Gastroesophageal sphincter (tissue), 4 donors: ENCODE measurements at places on chromosomes 3 and 15. TPM values are rescaled to one million over a fixed set of nuclear protein-coding genes. Genes with fewer than 3 reads are reported as not detected.

DNA sequence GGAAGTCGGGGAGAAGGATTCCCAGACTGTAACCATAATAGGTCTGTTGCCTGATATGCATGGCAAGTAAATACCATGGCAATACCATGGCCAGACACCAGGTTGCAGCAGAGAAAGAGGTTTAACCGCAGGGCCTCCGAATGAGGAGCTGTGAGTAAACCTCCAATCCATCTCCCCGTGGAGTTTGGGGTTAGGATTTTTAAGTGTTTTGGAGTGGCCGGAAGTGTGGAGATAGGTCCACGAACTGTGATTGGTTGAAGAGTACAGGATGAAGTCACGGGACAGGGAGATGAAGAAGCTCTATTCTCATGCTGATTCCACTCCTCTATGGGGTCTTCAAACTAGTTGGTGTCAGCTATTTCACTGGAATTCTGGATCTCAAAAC is 127.9 kb downstream of the ST8SIA2 start:
- ATAC-seq = peak; percentile 91

DNA sequence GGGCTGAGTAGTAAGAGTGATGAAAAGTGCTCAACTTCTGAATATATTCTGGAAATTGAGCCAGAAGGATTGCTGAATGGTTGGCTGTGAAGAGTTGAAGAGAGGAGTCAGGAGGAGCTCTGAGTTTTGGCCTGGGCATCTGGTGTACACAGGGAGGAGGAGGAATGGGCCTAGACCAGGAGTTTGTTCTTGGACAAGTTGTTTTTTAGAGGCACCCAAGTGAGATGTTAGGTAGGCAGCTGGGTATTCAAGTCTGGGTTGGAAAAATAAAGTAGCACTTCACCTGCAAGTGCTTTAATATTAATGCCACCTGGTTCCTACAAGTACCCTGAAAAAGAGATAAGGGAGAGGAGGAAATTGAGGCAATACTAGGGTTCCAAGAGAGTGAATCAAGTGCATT is 14.7 kb downstream of the BSN start:
- no peak for ATAC-seq

Gene LRRC49
- total RNA-seq = 14.5 TPM

- ATAC-seq = no peak
These were observed 34.3 kb upstream of the CEMIP start for GRCh38 chr15:80744826-80745225.

Gene TRAIP
- total RNA-seq = 1.6 TPM

Gene KAT2B
- total RNA-seq = 48.1 TPM

- ATAC-seq = no peak
These were observed 34.2 kb downstream of the MAGEF1 start for GRCh38 chr3:184677344-184678316.

- ATAC-seq = no peak
These were observed 314.6 kb downstream of the RPLP1 start for GRCh38 chr15:69767191-69767590.

- no peak for ATAC-seq
These were observed 12.6 kb downstream of the CCR5 start for GRCh38 chr3:46383211-46383950.

GRCh38 chr3:124149771-124150170 is 157.8 kb upstream of the ROPN1 start:
- ATAC-seq = no peak

Gene SEMA5B
- 0.31 TPM for total RNA-seq

Gene SPATA12
- not detected for total RNA-seq

GRCh38 chr3:44647771-44648170 is 761 bp upstream of the ZNF35 start:
- no peak for ATAC-seq

GRCh38 chr3:346186-346585 is 149.6 kb downstream of the CHL1 start:
- ATAC-seq = no peak

- no peak for ATAC-seq
These were observed 106.5 kb upstream of the SATB1 start for GRCh38 chr3:18531662-18532061.

- ATAC-seq = peak; percentile 84
These were observed 79.8 kb upstream of the NR2E3 start for GRCh38 chr15:71730277-71731144.

GRCh38 chr15:46918462-46919140 is 798.7 kb upstream of the SEMA6D start:
- no peak for ATAC-seq

- ATAC-seq = no peak
These were observed 34.1 kb downstream of the TSPAN3 start for GRCh38 chr15:77036537-77037387.

Gene AMOTL2
- total RNA-seq = 110 TPM

Gene MELTF
- 10.6 TPM for total RNA-seq

DNA sequence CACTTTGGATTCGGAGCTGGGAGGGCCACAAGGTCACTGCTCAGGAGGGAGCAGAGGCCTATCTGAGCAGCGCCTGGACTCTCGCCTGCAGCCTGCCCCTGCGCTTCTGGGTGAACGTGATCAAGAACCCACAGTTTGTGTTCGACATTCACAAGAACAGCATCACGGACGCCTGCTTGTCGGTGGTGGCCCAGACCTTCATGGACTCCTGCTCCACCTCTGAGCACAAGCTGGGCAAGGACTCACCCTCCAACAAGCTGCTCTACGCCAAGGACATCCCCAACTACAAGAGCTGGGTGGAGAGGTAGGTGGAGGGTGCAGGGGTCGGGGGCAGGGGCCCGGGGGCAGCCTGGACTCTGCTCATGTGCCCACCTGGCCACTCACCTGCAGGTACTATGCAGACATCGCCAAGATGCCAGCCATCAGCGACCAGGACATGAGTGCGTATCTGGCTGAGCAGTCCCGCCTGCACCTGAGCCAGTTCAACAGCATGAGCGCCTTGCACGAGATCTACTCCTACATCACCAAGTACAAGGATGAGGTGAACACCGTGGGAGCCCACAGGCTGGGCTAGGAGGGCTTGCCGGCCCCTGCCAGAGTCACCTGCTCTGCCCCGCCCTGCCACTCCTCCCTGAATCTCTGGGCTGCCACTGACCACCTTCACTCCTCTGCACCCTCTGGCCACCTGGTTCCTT is 49.5 kb downstream of the PLXNA1 start:
- ATAC-seq = no peak

Gene SLC12A8
- 0.13 TPM for total RNA-seq

GRCh38 chr15:51912528-51912927 is 59.0 kb downstream of the LEO1 start:
- no peak for ATAC-seq

Gene MRPL47
- 32.3 TPM for total RNA-seq

- ATAC-seq = no peak
These were observed 121.6 kb upstream of the ROPN1 start for GRCh38 chr3:124113485-124113884.

Gene RPN1
- total RNA-seq = 189 TPM

Gene LRRC34
- total RNA-seq = 4.7 TPM

Gene TERC
- total RNA-seq = 28.3 TPM

Gene ADAMTSL3
- total RNA-seq = 35.9 TPM

DNA sequence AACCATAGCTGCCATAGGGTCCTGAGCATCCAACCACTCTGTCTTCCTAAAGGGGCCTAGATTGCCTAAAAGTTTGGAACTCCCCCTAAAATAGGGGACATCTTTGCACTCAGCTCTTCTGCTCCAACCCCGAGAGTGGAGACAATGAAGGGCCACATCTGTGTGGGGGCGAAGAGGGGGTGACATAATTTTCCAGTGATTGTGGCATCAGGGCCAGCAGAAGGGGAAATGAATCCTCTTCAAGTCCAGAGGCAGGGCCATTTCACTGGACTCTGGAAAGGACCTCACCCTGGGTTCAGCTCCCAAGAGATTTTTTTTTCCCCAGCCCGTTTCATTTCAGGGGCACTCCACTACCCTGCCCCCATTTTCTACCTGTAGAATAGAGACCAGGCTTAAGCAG is 4.6 kb upstream of the ANKRD63 start:
- no peak for ATAC-seq

DNA sequence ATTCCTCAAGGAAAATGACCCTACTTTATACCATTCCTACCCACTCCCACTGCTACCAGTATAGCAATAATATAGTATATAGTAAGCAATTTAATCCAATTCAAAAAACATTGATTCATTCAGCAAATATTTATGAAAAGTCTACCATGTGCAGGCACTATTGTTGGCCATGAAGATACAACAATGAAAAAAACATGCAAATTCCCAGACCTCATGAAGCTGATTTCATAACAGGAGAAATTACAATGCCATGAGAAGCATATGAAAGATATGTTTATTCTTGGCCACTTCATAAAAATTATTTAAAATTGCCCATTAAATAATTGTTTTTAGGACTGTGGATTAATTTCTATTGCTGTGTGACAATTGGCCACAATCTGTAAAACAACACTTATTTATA is 315.8 kb upstream of the COL8A1 start:
- ATAC-seq = no peak
